ENCODE measurements at places on chromosomes 2 and 18.

DNA sequence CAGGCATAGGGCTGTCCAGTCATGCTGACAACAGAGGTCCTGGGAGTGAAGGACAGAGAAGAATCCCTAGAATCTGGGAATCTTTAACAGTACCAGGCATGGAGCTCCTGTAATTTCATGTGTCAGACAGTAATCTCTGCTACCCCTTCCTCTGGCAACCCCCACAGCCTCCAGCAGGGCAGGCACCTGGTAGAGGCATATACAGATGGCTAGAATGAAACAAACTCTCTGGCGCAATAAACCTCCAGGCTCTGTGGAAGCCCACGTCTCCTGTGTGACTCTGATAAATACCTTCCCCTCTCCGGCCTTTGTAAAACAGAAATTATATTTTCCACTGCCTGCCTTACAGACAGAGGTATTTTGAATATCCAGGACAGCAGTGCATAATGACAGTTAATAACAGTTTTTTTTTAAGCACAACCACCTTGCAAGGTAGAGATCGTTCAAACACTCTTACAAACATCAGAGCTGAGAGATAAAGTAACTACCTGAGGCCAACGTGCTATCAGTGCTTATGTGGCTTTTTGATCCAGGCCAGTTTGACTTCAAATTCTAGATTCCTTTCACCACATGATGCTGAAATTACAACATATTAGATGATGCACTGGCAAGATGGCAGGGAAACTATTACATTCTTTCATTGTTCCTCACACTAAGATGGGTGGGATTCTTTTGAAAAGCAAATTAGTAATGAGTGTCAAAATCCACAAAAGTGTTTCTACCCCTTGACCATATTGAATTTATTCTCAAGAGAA is 47.7 kb upstream of the TMEM247 start:
- DNase-seq: no peak

DNA sequence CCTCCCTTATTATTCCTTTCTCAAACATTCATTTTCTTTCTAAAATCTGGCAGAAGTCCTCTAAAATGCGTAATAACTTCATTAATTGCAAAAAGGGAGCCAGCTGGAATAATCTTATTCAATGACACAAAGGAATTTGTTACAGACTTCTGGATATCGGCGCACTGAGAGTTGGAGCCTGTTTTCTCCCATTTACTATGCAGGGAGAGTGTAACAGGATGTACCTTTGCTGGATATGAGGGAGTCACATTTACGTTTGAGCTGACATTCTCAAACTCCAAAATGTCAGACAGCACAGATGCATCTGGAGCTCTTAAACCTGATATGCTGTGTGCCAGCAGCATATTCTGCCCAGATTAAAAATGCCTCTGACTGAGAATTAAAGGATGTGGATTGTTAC is 275.3 kb downstream of the TMX3 start:
- DNase-seq: no peak

GRCh38 chr2:172607379-172607928 is 51.6 kb downstream of the PDK1 start:
- DNase-seq: no peak

DNA sequence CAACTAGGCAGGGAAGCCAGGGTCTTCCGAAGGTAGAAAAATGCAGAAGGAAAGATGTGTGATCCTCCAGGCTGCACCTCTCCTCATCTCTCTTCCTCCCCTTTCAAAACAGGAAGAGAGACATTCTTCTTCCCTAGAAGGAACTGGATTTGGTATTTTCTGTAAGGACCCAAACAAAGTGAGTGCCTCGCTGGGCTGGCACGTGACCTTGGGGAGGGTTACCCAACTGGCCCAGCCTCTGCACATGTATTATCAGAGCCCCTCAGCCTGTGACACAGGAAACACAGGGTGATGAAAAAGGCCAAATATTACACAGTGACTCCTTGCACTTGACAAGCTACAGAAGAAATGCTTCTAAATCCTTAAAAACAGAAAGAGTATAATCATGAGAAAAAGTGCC is 2.3 kb downstream of the HJURP start:
- no peak for DNase-seq

GRCh38 chr2:195575879-195576401 is 81.1 kb upstream of the SLC39A10 start:
- DNase-seq: peak; percentile 20

DNA sequence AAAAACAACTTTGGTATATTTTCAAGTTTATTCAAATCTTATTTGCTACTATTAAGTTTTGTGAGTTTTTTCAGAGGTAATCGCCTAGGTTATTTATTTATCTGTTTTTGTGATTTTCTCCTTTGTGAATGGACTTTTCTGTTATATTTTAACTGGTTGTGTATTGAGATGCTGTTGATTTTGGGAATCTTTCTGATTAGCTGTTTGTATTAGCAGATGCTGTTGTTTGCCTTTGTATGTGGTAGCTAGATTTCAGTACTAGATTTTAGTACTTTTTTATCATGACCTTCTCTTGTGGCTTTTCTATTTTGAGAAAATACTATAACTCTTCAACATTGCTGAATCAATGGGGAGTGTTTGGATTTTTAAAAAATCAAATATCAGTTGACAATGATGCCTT is 42.4 kb downstream of the TSHZ1 start:
- no peak for DNase-seq

GRCh38 chr18:21084511-21085078 is 27.0 kb downstream of the ROCK1 start:
- no peak for DNase-seq
